ENCODE measurements at places on chromosomes 1 and 21.

GRCh38 chr1:92167151-92167550, 50.6 kb upstream of the C1orf146 start:
- no peak overlapping the region for H3K27ac ChIP-seq
- no peaks in the 10 kb centered on the region for H3K4me1 ChIP-seq
- H3K27me3 ChIP-seq: no peaks in the 10 kb centered on the region
- no peak for DNase-seq
- no peak overlapping the region for H3K4me3 ChIP-seq

DNA sequence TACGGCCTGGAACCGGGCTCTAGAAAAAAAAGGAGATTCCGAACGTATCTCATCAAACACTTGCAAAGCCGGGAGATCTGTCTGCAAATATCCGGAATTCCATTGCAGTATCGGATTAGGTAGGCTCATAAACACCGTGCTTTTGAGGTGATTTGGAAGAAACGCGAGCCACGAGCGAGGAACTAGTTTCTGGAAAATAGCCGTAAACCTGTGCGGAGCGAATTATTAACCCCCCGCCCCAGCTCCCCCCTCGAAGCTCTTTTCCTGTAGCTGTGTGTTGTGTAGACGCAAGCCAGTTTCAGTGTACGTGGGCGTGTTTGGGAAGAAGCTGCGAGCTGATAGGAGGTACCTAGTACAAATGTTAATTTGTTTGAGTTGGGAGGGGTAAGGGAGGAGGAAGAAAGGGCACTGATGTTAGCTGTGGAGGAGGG, 1.1 kb downstream of the RALGPS2 start:
- H3K27ac ChIP-seq: peak overlapping the region; percentile 45
- no peaks in the 10 kb centered on the region for H3K36me3 ChIP-seq
- H3K27me3 ChIP-seq: no peaks in the 10 kb centered on the region

DNA sequence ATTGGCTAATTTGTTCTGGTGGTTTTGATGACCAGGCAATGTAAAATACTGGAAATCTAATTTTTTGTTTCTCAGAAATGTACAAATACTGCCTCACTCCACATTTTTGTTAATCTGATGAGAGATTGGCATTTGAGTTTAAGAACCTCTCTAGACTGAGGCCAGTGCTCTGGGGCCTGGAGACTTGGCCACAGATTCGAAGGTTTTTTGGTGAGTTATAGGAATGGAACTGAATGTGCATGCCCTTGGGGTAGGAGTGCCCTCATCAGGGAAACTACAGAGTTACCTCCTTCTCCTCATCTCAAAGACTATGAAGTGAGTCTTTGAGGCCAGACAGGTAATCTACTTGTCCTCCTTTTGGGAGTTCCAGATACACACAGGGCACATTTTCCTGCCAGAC, 347.9 kb downstream of the LTN1 start:
- no peaks in the 10 kb centered on the region for H3K4me1 ChIP-seq
- H3K27ac ChIP-seq: no peak overlapping the region
- no peaks in the 10 kb centered on the region for H3K27me3 ChIP-seq
- H3K4me3 ChIP-seq: no peak overlapping the region
- no peak for DNase-seq

DNA sequence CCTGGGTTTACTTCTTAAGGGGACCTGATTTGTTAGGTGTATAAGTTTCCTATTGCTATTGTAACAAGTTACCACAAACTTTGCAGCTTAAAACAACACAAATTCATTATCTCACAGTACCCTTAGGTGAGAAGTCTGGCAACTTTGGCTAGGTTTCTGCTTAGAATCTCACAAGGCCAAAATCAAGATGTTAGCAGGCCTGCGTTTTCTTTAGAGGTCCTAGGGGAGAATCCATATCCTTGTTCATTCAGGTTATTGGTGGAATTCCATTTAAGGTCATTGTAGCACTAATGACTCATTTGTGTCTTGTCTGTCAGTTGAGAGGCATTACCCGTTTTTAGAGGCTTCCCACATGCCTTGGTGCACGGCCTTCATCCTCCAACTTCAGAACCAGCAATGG, 8.2 kb upstream of the SH2D1B start:
- H3K27me3 ChIP-seq: no peaks in the 10 kb centered on the region
- peak overlapping the region; percentile 85 for H3K27ac ChIP-seq
- no peak for DNase-seq
- peak overlapping the region; percentile 73 for H3K4me3 ChIP-seq
- H3K4me1 ChIP-seq: peaks cover 50% of the 10 kb centered on the region
